Right cardiac atrium (tissue), 5 donors: ENCODE measurements at places on chromosomes 12 and 14. TPM values are rescaled to one million over a fixed set of nuclear protein-coding genes. Genes with fewer than 3 reads are reported as not detected.

OXA1L gene
- total RNA-seq, result 114 TPM

CLEC9A gene
- not detected for total RNA-seq

IL22 gene
- total RNA-seq, result not detected

VWF gene
- total RNA-seq, result 296 TPM

COCH gene
- 0.49 TPM for total RNA-seq

PDZRN4 gene
- total RNA-seq, result 0.51 TPM

GRCh38 chr14:99380402-99380801 lies 100.3 kb downstream of the SETD3 start:
- no peak for DNase-seq

GRCh38 chr12:101740980-101741379 lies 1.7 kb upstream of the SYCP3 start:
- DNase-seq, result no peak

GRCh38 chr12:127542391-127542790 lies 724.6 kb upstream of the TMEM132C start:
- DNase-seq, result no peak

GRCh38 chr12:49887091-49887490 lies 16.6 kb downstream of the FAIM2 start:
- peak; percentile 12 for DNase-seq

DNA sequence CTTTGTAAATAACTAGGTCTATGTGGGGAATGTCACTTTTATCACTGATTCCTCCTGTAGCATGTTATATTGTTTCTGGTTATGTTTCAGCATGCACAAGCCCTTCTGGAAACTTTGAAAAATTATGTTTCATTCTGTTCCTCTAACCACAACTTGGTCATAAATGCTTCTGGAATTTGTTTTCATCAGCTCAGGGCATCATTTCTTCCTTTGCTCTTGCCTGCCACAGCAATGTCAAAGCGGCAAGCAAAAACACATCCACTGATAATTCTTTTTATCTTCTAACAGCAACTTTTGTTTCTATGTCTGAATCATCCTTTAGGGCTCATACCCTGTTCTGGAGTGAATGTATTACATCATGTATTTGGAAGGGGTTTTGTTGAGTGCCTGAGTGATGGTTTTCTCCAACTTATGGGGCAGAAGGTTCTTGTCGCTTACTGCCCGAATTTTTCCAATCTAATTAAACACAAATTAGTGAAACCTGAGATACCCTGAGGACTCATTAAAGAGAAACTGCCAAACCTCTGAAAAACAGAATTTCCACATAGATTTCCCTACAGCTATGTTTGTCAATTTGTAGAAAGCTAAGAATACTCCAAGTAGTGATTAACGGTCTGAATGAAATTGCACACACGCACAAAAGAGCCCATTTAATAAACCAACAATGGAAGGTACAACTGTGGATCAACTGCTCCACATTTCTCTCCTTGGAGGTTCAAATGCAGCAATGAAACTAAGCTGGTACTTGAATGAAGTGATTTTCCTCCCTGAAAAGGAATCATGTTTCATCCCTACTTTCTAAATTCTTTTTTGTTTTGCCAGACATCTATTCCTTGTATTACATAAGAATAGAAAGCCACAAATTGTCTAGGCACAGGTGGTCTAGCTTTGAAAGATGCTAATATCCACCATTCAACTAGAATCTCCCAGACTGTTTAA lies 173.5 kb upstream of the KRR1 start:
- DNase-seq, result no peak

DNA sequence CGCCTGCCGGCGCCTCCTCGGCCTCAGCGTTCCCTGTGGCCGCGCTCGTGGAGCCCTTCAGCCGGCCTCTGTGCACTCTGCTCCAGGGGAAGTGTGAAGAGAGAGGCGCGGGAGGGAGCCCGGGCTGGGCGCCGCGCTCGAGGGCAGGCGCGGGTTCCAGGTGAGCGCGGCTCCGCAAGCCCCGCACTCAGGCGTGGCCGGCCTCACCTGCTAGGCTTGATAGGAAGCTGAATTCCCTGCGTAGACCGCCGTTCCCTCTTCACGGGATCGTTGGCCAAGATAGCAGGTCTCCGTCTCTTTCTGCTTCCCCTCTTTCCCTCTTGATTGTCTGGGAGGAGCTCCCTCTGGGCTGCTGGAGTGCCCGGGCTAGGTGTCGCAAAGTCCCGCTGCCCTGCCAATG lies 89.7 kb downstream of the ASCL4 start:
- DNase-seq, result no peak

DNA sequence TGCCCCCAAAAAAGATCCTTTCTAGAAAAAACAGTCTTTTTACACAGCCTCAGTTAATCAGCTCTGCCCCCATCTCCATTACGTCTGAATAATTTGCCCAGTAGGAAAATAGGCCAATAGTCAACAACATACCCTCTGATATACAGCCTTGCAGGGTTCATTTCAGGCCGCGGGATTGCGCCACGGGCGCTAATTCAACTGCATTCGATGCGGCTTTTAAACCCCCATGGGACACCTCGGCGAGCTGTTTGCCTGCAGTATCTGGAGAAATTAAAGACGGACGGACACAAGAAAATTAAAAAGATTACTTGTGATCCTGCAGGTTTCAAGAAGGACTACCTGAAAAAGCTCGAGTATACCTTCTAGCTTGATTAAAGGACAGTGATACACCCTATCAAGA lies 36.1 kb downstream of the ERP29 start:
- no peak for DNase-seq

DNA sequence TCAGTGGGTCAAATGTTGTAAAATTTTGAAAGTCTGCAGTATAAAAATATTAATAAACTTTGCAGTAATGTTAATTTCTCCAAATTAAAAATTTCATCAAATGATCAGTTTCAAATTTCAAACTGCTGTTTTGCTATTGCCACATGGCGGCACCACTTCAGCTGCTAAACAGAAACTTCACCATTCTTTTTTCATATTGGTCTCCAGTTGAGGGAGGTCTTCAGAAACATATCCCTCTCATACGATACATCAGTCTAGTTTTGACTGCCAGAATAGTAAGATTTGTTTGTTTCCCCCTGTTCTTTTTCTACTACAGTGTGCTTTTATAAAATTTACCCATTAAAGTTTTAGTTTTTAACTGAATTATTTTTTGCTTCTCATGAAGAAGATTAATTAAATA lies 4.2 kb upstream of the TRHDE start:
- DNase-seq, result no peak
